ENCODE measurements at places on chromosomes 6 and 20.

DNA sequence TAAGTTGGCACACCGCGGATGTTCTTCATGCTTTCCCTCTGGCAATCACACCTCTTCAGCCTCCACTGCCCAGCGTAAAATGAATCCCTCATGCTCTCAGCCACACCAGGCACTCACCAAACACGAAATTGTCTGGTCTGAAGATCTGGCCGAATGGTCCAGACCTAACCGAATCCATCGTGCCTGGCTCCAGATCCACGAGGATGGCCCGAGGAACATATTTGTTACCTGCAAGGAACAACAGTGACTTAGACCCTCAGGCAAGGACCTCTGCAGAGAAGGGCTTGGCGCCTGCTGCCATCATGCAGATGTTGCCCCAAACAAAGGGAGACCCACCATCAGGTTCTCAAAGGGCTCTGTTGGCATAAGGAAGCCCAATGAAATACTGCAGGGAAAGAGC is 1.4 kb downstream of the TUBB2B start:
- DNase-seq = no peak

DNA sequence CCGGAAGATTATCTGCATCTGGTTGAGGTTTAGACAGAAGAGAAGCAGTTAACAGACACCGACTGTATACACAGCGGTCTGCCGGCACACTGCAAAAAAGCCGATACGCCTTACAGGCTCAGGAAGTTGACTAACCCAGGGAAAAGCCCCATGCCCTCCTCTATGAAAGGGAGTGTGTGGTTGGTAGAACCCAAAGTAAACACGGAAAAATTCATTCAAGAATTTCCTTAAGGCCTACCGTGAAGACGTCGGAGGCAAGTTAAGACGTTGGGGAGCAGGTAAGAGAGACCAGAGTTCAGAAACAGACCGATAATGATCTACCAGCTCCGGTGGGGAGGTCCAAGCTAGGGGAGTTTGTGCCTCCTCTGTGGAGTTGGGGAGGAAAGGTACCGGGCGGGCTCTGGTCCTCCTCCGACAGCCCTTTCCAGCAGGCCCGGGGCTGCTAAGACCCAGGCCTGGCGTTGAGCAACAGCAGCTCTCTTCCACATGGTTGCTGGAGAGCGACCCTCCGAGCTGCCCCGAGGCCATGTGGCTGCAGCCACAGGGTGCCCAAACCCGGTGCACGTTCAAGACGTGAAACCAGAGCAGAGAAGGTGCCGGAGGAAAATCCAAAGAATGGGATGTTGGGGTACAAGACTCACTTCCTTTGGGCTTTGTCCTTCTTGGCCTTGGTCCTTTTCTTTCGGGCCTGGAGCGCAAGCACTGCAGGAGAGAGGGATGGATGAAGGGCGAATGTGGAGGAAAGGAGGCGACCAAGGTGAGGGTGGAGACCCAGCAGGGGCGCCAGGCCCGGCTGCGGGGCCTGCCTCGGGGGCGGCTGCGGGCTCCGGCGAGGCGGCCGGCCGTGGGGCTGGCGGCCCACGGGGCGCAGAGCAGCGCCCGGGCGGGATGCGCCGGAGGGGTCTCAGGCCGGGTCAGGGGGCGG is 809 bp downstream of the SRPK1 start:
- DNase-seq = peak; percentile 76

DNA sequence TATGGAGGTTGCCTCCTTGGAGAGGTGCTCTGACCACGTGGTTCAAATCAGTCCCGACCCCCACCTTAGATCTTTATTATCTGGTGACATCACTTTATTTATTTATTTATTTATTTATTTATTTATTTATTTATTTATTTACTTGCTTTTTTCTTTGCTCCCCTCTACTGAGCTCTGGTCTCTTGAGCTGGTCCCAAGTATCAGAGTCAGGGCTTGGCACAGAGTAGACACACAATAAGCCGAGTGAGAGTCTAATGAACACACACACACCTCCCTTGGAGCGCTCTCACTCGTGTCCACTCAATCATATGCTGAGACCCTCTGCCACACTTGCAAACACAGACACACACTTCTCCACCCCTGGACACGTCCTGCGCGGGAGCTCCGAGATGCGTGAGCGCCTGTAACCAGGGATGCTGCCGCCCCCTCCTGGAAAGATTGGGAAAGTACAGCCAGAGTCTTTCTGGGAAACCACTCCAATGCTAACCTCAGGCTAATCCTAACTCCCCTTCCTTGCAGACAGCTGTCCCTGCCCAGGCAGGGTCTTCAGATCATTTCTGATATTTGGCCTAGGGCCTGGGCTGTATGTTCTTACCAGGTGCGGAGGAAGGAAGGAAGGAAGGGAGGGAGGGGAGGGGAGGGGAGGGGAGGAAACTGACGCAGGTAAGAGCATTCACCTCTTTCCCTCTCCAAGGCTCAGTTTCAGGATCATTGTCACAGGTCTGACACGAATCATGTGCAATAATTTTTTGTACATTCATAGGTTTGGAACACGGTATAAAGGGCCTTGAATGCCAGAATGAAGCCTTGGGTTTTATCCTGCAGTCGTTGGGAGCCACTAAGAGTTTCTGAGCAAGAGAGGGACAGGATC is 70.9 kb downstream of the STK35 start:
- peak; percentile 68 for DNase-seq

DNA sequence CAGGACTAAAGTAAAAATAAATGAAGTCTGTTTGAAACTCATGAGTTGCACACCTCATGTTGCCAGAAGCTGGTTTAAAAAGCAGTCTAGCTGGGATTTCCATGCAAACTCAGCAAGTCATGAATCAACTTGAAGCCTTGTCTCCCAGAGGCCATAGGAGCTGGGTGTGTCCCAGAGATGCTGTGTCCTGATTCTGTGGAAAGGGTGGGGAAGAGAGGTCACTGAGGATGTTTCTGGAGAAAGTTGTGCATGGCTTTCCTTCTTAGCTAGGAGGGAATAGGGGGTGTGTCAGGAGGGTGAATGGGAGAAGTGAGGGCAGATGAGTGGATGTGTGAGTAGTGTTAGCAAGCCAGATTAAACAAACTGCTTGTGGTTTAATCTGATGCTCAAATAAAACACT is 111.3 kb downstream of the ADAT2 start:
- DNase-seq = no peak

DNA sequence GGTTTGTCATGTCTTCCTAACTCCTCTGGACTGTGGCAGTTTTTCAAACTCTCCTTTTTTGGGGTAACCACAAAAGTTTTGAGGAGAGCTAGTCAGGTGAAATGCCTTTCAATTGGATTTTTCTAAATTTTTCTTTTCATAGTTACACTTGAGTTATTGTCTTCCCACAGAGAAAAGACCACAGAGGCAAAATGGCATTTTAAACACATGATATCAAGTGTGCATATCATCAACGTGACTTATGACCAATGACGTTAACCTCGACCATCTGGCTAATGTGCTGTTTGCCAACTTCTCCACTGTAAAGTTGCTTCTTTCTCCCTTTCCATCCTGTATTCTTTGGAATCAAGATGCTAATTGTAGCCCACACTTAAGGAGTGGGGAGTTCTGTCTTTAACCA is 41.3 kb upstream of the SNAP25 start:
- DNase-seq = no peak

GRCh38 chr6:13397359-13398068 is 69.2 kb upstream of the TBC1D7 start:
- no peak for DNase-seq

DNA sequence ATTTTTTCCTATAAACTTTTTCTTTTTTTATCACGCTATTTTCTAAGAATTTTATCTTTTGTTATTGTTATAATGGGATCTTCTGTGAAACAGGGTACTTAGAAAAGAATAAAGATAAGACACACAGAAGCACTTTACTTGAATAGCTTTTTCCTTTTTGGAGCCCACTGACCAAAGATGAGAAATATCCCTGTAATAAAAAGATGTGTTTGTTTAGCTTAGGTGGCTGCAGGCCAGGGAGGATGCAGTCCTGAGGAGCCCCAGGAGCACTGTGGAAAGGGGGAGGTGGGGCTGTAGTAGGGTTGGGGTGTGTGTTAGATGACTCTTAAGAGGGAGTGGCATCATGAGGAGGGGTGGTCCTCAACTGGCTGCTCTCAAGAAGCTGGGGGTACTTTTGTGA is 128.6 kb downstream of the ARID1B start:
- DNase-seq = no peak

DNA sequence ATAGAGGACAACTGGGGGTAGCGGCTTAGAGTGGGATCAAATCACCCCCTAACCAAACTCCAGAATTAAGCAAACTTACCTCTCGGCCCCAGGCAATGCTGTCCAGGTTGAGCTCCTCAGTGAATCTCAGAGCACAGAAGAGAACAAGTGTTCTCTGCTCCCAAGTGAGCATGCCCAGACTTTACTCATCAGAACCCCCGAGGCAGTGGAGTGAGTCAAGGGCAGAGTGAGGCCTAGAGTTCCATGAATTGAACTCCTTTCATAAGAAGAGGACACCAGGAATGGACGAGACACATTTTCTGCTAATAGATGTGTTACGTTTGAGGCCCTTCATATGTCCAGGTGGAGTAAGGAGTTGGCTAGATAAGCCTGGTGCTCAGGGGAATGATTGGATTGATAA is 134.0 kb upstream of the DTNBP1 start:
- DNase-seq = no peak

DNA sequence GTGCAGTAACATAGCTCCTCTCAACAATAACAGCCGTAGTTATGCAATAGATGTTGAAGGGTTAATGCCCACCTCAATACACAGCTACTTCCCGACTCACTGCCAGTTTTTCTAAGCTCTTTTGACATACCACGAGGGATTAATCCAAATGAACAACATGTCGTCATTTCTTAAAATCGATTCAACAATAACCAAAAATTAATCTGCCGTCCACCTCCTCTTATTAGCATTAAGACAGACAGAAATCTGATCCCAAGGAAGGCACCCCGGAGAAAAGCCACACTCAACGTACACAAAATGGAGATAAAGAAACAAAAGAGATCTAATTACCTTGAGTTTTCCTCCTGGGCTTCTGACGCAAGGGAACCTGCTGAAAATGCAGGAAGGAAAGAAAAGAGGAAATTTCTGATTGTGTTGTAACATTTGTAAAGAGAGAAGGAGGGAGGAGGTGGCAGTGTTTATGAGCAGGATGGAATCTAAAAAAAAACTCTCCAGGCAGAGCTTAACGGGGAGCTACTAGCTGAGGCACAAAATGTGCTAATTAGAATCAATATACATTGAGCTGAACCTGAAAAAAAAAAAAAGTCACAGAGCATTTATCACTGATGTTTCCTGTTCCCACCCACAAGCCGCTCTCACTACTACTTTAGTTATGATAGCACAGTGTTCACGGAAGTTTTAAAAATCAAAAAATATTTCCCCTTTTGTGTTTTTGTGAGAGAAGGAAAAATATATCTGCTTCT is 109.3 kb downstream of the IPCEF1 start:
- peak; percentile 52 for DNase-seq

DNA sequence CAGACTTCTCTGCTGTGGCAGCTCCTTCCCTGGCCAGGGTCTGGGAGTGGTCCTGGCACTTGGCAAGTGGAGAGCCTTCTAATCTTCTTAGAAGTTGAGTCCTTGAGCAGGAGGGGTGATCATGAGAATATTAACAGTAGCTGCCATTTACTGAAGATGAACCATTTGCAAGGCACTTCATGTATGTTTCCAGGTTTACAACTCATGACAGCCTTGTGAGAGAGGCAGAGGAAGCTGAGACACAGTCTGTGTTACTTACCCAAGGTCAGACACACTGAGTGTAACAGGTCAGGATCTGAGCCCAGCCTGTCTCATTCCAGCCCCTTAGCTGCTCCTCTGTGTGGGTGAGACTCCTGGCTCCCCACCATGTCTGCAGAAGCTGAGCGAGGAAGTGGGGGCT is 45.5 kb upstream of the SRF start:
- no peak for DNase-seq

DNA sequence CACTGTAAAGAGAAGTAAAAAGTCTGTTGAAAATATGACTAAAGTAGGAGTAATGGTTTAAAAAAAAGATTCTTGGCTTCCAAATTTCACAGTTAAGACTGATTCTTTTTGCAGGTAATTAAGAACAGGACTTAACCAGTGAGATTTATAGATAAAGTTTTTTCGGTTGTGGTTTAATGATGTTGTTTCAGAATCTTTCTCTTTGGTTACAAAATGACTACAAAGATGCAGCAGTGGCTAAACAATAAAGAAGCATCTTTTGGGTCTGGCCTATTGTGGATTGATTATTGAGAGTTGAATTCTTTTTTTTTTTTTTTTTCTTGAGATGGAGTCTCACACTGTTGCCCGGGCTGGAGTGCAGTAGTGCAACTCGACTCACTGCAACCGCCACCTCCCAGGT is 109.7 kb downstream of the AKAP7 start:
- DNase-seq = peak; percentile 43

- DNase-seq = no peak
Observed at GRCh38 chr6:108228416-108228815, 32.4 kb downstream of the SNX3 start.

- no peak for DNase-seq
Observed at GRCh38 chr6:42001506-42001905, 48.8 kb upstream of the TAF8 start.

GRCh38 chr6:38554700-38555413 is 84.9 kb downstream of the BTBD9 start:
- no peak for DNase-seq

DNA sequence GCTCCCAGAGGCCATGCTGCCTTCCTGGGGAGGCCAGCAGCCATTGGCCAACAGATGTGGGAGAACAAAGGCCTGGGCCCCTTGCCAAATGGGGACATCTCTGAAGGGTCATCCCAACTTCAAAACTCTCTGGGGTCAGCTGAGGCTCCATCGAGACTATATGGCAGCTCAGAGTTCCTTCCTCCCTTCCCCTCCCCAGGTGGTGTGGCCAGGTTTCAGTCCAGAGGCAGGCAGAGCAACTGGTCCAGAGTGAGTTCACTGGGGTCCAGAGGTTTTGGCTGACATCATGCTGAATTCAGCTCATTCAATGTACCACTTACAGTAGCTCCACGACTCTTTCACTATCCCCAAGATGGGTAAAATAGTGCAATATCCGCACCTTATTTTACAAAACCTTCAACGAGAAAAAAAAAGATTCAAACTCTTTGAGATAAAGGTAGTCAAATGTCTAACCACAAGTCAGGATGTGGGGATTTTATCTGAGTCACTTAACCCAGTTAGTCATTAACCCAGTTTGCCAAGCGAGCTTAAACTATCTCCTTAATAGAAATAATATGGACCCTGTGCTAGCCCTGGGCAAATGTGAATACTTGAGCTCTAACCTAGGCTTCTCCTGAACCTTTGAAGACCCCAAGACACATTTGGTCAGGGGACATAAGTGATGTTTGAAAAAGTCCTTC is 108.4 kb upstream of the PLEKHG1 start:
- DNase-seq = peak; percentile 72

GRCh38 chr20:4844751-4845465 is 123.2 kb downstream of the PRND start:
- DNase-seq = peak; percentile 21

GRCh38 chr6:140540743-140541142 is 1166.3 kb upstream of the CITED2 start:
- no peak for DNase-seq

DNA sequence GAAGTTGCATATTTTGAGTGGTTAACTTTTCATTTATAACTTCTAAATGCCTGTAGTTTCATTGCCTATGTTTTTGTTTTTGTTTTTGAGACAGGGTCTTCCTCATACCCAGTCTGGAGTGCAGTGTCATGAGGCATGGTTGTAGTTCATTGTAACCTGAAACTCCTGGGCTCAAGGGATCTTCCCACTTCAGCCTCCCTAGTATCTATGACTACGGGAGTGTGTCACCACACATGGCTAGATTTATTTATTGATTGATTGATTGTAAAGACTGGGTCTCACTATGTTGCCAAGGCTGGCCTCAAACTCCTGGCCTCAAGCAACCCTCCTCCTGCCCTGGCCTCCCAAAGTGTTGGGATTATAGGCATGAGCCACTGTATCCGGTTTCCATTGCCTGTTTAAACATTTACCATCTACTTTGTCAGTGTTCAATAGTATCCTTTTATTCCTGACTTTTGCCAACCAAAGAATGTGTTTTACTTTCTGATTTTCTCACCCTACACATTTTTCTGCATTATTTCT is 144.6 kb downstream of the CDKAL1 start:
- no peak for DNase-seq

All from activated CD4-positive, alpha-beta T cell treated with anti-CD3 and anti-CD28 coated beads, Interleukin-2, Interleukin-4, amounts not matched to agents 100 ng/mL and 50 ng/mL, durations not matched to agents 16 hours and 8 hours (primary cell).